ENCODE measurements at places on chromosomes 11 and 22. TPM values are rescaled to one million over a fixed set of nuclear protein-coding genes. Genes with fewer than 3 reads are reported as not detected.

TMEM45B gene
- total RNA-seq = 17.7 TPM

ZNF214 gene
- total RNA-seq = 5.9 TPM

PHF21B gene
- 2.8 TPM for total RNA-seq

- no peak for DNase-seq
These were observed 3.1 kb upstream of the PTS start for GRCh38 chr11:112223121-112223520.

DNA sequence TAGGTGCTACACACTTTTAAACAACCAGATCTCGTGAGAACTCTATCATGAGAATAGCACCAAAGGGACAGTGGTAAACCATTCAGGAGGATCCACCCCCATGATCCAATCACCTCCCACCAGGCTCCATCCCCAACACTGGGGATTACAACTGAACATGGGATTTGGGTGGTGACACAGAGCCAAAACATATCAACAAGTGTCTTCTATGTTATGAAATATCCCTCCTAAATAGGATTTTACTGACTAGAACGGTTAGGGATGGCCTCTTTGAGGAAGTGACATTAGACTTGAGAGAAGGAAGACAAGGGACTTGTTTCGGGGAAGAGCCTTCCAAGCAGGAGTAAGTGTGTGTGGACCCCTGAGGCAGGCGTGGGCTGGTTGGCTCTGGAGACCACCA is 11.9 kb upstream of the MRPL11 start:
- DNase-seq = no peak

DNA sequence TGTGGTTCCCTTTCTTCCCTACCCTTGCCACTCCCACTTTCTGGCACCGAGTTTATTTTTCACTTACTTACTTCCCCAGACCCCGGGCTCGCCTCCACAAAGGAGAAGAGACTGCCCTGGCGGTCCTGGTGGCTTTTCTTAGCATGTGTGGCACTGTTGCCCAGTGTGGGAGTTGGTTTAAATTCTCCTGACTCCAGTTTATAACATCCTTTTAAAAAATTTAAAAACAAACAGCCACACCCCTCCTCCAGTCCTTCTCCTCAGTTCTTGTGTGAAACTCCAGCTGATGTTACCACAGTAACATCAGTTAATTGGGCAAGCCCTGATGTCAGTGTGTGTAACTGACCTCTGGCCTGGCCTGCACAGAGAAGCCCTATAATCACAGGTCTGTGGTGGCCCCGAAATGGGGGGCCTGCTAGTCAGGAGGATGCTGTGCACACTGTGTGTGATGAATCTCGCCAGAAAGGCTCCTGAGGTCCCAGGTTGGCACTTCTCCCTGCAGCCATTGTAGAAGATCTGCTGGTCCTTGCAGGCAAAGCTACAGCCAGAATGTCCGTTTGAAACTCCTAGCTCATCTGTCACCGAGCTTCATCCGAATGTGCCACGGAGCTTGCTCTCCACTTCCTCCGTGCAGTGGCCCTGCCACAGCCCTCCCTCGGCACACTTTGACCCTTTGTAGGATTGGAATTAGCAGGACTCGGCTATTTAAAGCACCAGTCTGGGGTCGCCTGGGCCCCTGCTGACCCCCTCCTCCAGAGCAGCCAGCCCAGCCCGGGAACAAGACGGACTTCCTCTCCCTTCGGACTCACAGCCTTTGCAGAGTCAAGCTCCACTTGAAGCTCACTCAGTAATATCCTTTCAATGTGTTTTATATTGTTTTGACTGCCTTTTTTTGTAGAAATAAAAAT is 7.6 kb downstream of the YDJC start:
- no peak for DNase-seq

Measured in kidney (tissue), 22 donors.